T follicular helper cell (primary cell): ENCODE measurements at places on chromosomes 16 and 17.

GRCh38 chr16:60882816-60883215, 1153.4 kb downstream of the CDH8 start:
- no peak for DNase-seq

DNA sequence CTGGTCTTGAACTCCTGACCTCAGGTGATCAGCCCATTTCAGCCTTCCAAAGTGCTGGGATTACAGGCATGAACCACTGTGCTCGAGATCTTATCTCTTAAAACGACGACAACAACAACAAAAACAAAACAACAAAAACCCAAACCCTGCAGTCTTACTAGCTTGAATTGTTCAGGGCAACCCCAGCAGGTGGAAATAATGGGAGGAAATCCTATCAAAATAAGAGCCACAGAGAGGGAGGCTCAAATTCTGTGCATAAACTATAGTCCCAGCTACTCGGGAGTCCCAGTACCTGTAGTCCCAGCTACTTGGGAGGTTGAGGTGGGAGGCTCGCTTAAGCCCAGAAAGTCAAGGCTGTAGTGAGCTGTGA, 16.5 kb upstream of the ATP6V0A1 start:
- DNase-seq = no peak

- DNase-seq = no peak
Observed at GRCh38 chr17:51585514-51586104, 325.3 kb downstream of the UTP18 start.

GRCh38 chr16:74951681-74952080, 33.2 kb downstream of the WDR59 start:
- DNase-seq = no peak

DNA sequence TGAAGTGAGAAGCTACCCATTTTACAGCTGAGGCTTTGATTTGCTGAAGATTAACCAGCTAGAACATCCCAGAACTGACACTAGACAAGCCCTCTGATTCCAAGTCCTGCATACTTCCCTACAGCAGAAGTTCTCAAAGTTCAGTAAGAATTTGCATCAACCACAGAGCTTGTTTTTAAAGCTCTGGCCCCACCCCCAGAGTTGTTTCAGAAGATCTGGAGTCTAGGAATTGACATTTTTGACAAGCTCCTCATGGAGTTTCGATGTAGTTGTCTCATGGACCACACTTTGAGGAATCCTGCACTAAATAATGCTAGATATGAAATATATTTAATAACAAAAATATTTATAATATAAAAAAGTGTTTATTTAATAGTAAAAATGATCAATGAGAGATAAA, 120.3 kb upstream of the ADAMTS18 start:
- no peak for DNase-seq

DNA sequence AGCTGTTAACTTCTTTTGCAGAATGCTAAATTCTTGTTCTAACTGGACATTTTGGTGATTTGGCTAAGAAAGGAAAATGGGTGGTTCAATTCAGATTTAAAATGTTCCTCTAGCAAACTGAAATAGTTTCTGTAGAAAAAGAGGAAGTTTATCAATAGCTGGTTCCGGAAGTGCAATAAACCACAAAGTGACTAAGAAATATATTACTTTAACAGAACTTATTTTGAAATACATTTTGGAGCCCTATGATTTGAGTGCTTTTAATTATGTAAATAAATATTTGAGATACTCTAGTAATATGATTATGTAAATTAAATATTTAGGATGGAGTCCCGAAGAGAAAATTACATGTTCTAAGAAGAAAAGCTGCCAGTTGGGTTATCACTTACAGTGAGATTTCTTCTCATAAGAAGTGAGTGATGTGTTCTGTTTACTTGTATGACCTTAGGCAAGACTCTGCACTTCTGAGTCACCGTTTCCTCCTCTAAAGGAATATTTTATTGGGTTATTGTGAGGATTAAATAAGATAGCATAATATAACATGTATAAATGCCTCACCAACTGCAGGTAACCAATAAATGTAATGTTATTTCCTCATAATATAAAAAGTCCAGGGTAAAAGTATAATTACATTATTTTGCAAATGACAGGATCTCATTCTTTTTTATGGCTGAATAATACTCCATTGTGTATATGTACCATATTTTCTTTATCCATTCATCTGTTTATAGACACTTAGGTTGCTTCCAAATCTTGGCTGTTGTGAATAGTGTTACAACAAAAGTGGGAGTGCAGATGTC, at the start of gene EVI2B:
EVI2B (minus strand) TSS at position 73 of the 800 bp plus-strand sequence. CDS start 8,445 bp downstream, outside the sequence.
- DNase-seq = no peak

DNA sequence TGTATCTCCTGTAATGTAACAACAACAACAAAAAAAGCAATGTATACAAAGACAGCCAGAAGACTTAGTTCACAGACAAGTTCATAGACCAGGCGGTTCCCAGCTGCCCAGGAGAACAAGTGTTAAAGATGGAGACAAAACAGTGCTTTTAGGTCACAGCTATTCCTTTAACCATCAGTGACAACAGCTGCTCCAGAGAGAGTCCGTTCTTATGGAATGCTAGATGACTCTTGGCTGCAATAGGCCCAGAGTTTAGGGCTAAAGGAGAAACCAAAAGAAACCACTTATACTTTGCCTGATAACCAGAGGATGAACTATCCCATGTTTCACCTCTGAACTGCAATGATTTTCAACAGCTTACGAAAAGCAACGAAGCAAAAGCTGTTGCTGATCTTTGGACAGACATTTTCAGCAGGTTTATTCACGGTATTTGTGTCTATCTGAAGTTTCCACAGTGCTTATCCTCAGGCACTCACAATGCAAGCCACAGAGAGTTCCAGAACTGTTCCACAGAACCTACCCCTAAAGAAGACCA, 6.0 kb downstream of the ZCCHC14 start:
- no peak for DNase-seq

DNA sequence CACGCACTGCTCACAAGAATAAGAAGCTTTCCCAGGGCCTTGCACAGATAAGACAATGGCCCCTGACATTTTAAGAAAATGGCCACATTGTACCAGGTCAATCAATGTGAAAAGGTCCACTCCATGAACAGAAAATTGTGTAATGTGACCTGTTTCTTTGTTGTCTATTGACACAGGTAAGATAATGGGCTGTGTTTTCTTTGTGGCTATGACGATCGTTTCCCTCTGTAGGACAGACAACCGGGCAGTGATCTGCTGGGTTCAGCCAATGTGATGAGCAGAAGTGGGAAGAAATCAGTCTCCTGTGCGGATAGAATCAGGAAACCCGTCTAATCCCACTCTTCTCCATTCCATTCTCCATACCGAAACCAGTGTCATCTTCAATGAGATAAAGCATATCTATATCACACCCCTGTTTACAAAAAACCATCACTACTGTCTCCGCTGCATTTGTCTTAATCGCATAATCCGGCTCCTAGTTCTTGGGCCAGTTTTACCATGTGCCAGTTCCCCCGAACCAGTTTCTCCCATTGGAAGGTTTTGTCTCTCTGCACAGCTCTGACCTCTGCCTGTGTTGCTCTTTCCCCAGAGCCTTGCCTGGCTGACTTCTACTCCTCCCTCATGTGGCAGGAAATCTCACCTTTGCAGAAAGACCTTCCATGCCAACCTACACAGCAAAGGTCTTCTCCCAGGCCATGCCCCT, 66.9 kb upstream of the ATF7IP2 start:
- no peak for DNase-seq

DNA sequence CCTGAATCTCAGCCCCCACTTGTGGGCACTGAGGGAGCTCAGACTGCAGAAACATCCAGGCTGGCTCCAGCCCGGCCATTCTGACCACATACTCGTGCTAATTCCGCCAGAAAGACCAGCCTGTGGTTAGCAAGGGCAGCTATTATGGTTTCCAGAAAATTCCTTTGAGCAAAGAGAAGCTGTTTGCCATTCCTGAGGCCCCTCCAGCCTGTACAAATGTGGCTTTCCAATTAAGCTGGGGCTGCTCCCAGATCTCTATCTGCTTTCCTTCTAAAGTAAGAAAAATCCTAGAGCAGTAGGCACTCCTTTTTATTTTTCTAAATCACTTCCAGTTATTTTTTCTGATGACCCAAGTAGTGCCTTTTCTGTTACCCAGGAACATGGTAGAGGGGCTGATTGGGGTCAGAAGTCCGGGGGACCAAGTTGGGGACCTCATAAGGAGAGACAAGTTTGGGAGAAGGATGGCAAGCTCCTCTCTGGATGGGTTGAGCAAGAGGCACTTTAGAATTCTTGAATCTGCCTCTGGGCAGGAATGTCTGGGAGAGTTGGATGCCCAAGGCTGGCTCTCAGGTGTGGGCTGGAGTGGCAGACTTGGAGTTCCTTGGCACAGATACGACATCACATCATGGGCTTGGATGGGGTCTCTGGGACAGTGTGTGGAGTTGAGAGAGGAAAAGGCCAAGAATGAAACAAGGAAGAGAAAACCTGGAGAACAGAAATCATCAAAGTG, 83.3 kb upstream of the TNRC6C start:
- no peak for DNase-seq

GRCh38 chr16:66585481-66586239, 6.4 kb downstream of the CMTM2 start:
- no peak for DNase-seq

GRCh38 chr17:17724307-17725010, 43.2 kb downstream of the RAI1 start:
- DNase-seq = no peak

GRCh38 chr17:31092475-31093064, 2.2 kb upstream of the NF1 start:
- DNase-seq = no peak

DNA sequence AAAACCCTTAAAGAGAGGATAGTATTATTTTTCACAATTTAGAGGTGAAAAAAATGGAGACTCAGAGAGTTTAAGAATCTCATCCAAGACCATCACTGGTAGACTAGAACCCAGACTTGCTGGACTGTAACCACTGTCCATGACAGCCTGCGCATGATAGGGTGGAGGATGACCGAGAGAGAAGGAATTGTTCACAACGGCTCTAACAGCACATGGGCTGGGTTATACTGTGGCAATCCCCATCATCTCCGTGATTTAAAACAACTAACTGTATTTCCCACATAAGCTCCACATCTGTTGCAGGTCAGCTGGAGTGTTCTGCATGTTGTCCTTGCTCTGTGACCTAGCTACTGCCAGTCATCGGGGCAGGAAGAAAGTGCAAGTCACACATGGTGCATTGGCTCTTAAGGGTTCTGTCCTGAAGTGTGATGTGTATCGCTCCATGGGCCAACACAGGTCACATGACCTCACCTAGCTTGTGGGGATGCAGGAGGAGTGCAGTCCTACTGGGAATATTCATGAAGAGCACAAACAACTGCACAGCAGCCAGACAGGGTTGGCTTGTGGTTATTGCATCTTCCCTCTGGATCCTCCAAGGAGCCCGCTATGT, 131.2 kb upstream of the MPHOSPH6 start:
- no peak for DNase-seq

DNA sequence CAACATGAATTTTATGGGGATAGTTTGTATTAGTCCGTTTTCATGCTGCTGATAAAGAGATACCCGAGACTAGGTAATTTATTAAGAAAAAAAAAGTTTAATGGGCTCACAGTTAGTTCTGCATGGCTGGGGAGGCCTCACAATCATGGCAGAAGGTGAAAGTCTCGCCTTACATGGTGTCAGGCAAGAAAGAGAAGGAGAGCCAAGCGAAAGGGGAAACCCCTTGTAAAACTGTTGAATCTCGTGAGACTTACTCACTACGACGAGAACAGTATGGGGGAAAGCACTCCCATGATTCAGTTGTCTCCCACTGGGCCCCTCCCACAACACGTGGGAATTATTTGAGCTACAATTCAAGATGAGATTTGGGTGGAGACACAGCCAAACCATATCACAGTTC, 181.5 kb downstream of the PRKCA start:
- no peak for DNase-seq

- no peak for DNase-seq
Observed at GRCh38 chr17:81016575-81016974, 18.4 kb upstream of the BAIAP2 start.

GRCh38 chr16:962901-963814, 7.6 kb downstream of the LMF1 start:
- no peak for DNase-seq

- DNase-seq = no peak
Observed at GRCh38 chr17:194828-195602, 13.6 kb upstream of the DOC2B start.

GRCh38 chr17:57337390-57337789, 81.1 kb downstream of the MSI2 start:
- DNase-seq = no peak

DNA sequence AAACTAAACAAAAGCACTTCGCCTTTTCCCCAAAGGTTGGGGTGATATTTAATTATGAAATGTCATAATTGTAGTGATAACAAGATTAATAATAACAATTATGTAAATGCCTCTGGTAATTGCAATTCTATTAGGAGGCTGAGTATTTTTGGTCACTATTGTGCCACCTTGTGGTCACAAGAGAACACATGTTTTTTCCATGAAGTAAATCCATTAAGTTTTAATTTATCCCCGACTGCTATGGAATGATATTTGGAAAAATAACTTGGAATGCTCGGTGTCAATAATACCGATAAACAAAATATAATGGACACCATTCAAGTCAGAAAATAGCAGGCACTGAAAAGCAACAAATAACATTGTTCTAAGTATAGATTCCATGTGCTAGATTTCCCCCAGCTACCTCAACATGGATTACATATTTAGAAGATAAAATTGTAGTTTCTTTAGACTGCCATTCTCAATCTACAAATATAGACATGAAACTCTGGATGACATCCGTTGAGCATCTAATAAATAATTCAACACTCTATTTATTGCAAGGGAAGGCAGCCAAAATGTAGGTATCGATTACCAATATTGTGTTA, 25.0 kb upstream of the KCNJ2 start:
- no peak for DNase-seq

- DNase-seq = no peak
Observed at GRCh38 chr16:23354246-23354645, 52.1 kb downstream of the SCNN1B start.

DNA sequence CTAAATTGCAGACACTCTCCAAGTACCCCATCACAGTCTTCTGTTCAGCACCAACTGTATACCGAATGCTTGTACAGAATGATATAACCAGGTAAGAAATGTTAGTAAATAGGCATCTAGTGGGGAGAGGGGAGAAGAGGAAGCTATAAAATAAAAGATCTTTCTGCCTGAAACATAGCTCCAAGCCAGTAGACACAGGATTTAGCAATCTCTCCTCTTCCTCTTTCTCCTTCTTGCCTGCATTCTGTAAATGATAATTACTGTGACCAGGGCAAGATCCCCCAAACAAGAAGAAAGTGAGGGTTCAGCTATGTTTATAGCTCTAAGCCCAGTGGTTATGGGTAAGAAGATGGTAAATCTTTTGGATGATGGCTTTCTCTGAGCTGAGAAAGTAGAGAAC, 17.9 kb downstream of the ACSM3 start:
- DNase-seq = no peak

- DNase-seq = no peak
Observed at GRCh38 chr16:57048095-57048494, 44.3 kb upstream of the CPNE2 start.
